Fibroblast of mammary gland (primary cell): ENCODE measurements at places on chromosomes 3 and 15.

DNA sequence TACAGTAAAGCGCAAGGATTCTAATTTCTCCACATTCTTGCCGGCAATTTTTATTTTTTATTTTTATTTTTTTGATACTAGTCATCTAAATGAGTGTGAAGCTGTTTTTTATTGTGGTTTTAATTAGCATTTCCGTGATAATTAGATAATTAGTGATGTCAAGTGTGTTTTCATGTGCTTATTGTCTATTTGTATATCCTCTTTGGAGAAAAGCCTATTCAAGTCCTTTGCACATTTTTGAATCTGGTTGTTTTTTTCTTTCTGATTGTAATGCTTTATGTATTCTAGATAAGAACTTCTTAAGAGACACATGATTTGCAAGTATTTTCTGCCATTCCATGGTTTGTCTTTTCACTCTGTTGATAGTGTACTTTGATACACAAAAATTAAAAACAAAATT is 16.1 kb downstream of the CTDSPL2 start:
- no peak for DNase-seq

DNA sequence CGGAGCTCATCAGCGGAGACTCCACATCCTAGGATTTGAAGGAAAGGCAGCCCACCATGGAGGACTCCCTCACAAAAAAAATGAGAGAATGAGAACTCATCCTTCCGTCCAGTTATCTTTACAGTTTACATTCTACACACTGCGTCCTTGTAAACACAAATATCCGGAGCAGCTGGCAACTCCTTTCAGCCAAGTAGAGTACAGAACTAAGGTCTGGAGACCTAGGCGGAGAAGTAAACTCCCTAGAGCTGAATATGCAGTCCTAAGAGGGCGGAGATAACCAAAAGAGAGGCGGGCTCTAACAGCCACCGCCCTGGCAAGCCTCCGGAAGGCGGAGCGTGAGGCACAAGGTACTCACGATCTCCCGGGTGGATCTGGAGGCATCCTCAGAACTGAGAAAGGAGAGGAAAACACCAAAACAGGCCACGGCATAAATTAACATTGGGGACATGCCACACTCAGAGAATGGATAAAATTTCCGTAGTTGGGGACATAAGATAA is 924 bp upstream of the SIN3A start:
- peak; percentile 76 for DNase-seq

DNA sequence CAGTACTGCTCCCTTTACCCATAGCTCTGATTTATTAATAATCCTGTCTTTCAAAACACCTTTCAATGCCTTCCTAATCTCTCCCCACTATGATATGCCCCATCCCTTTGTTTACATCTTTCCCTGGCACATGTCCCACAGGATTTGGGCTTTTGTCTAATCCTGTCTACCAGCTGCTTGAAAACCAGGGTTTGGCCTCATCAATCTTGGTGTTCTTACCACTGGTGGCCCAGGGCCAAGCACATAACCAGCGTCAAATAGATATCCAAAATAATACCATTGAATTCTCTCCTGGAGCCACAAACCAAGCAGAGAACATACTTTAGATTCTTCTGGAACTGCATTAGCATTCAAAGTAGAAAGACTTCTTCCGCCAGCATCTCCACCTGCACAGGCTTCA is 104.8 kb upstream of the PPP2R3A start:
- DNase-seq = no peak

GRCh38 chr15:40253167-40253790 is 14.4 kb downstream of the PAK6 start:
- no peak for DNase-seq

DNA sequence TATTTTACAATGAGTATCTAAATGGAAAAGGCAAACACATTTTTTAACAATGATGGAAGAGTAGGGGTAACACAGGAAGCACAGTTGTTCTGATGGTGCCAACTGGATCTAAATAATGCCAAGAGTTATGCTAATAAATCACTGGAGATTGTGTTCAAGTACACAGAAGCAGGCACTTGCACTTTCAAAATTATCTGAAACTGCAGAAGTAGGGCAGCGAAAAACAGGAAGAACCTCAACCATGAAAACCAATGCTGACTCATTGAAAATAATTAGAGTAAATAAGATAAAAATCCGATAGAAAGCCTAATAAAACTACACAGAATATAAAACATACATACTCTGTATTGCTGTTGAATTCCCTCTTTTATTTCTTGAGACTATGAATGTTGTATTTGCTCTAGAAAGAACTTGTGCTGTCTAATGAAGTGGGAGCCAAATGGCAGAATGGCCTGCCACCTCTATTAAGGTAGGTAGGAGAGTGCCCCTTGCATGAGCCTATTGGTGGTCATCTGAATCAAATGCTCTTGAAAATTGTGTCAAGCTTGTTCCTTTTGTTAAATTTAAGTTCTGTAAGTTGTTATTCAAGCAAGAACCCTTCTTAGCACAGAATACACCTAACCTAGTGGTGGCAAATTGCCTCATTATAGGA is 93.7 kb downstream of the ABI3BP start:
- peak; percentile 31 for DNase-seq

- peak; percentile 92 for DNase-seq
Observed at GRCh38 chr3:15635121-15635661, 33.6 kb downstream of the BTD start.

GRCh38 chr3:196650740-196651311 is 11.3 kb downstream of the NRROS start:
- peak; percentile 98 for DNase-seq

DNA sequence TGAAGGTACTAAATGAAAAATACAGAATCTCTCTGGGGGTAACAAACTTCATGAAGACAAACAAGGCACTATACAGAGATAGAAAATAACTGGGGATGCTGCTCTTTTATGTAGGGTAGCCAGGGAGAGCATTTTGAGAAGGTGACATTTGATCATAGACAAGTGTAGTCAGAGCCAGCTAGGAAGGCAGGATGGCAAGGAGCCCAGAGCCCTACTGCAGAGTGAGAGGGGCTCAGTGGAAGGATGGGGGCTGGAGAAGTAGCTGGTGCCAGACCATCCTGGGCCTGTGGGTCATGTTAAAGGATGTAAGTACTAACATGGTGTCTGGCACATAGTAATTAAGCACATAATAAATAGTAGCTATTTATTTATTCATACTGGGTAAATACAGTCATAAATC is 133.6 kb downstream of the MEIS2 start:
- DNase-seq = no peak

DNA sequence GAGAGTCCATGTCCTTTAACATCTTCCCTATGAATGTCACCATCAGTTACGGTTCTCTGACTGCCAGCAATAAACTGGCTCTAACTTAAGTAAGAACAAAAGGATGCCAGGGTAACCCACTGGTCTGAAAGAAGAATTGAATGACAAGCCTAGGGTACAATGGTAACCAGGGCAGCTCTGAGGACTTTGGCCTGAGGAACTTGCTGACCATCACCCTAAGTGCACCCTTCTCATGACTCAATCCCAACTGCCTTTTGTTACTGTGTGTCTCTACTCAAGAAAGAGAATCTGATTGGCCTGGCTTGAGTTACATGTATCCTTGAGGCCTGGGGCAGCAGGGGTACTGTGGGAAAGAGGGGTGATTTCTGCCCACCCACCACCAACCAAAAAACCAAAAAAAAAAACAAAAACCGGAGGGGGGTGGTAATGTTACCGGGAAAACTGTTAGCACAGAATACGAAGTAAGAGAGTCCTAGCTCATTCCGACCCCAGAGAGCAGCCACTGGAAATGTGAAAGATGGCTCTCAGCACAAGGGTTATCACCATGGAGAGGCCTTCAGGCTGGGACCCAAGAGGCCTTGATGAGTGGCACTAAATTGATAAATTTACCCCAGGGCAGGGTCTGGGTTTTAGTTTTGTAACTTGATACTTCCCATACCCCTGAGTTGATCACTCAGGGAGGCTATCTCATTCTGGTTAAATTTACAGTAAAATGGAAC is 9.3 kb upstream of the SLC28A1 start:
- DNase-seq = no peak

DNA sequence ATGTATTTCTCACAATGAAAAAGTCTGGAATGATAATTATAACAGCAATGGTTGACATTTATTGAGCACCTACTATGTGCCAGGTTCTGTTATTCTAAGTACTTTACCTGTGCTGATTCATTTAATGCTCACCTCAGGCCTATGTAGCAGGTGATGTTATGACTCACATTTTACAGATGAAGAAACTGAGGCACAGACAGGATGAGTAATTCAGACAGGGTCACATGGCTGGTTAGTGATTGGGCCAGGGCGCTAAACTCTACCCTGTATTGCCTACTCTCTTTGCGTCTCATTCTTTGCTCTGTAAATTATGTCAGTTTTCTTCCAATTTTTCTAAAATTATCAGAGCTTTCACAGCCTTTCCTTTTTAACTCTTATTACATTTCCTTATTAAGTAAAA is 98.3 kb downstream of the PIK3R4 start:
- DNase-seq = no peak

- DNase-seq = no peak
Observed at GRCh38 chr3:48344867-48345507, 11.5 kb upstream of the SPINK8 start.

DNA sequence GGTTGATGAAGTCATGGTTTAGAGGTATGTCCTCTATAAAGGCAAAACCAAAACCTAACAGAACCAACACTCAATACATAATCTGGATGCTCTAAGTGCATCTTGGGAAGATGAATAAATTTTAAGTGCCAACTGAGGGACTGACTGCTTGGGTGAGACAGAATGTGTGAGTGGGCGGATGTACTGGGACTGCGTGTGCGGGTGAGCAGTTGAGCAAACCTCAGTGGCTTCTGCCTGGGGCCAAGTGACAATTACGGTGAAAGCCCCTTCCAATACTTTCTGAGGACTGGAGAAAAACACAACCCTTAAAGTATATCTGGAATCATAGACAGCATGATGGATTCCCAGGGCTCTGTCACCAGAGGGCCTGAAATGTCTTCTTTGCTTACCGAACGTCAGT is 80.1 kb upstream of the FEZF2 start:
- no peak for DNase-seq

- no peak for DNase-seq
Observed at GRCh38 chr15:69613182-69613581, 160.6 kb downstream of the RPLP1 start.

GRCh38 chr3:5568451-5568850 is 380.9 kb downstream of the EDEM1 start:
- DNase-seq = no peak

DNA sequence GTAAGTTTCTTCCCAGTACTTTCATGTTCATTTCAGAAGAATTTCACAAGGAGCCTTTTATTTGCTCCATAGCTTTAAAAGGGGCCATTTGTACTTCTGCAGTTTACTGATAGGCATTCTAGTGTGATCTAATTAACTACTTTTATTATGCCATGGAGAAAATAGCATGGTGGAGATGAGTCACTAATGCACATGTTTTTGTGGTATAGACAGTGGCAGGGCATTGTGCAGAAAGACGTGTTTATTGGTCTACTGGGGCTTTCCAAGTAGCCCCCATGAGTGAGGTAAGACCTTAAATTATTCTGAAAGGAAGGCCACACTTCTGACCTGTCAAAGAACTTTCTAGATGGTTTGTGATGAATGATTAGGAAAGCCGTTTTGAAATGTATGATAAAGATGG is 810.0 kb upstream of the NR2F2 start:
- peak; percentile 9 for DNase-seq

DNA sequence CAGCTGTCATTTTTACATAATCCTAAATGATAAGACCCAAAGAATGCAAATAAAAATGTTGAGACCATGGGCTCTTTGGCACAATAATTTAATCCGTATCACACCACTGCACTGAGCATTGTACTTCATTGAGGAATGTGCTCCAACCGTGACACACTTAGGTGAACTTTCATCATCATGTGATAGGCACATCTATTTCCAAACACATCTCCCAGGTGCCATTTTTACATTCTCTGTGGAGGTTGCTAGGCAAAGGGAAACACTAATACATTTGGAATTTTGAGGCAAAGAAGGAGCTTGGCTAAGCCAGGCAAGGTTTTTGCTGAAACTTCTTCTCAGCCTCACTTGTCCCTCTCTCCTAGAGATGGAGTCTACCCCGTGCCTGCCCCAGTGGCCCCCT is 68.7 kb downstream of the LRTM1 start:
- DNase-seq = peak; percentile 61

DNA sequence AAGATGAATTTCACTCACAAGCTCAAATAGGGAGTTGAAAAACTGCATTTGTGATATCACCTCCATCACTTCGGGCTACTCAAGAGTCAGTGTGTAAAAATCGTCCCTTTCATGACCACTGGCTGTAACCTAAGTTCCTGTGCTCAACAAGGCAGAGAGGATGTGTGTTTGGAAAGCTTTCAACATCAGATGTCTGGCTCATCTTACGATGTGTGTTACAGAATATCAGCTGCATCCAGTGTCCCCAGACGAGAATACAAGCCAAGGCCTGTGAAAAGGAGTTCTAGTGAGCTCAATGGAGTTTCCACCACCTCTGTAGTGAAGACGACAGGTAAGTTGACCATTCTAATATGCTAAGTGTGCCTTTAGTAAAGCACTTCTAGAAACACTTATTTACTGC is 65.5 kb upstream of the ADAMTSL3 start:
- DNase-seq = no peak

- DNase-seq = no peak
Observed at GRCh38 chr3:4935347-4935746, 43.9 kb upstream of the BHLHE40 start.

- DNase-seq = no peak
Observed at GRCh38 chr3:185940951-185941350, 3.1 kb upstream of the TRA2B start.

DNA sequence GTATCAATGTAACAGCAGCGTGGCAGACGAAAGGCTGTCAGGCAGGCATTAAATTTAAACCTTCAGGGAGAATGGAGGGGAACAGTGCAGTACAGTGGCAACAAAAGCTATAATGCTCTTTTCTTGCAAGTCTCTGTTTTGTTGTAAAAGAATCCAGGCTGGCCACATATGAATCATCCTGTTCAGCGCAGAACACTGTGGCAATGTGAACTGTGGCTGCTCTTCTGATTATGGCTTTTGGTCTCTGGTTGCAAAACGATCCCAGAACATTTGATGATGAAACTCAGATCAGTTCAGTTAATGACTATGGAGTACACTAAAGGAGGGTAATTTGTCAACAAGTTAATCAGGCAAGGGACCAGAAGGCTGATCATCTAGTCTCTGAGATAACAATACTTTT is 219.7 kb upstream of the SGO1 start:
- DNase-seq = peak; percentile 90

DNA sequence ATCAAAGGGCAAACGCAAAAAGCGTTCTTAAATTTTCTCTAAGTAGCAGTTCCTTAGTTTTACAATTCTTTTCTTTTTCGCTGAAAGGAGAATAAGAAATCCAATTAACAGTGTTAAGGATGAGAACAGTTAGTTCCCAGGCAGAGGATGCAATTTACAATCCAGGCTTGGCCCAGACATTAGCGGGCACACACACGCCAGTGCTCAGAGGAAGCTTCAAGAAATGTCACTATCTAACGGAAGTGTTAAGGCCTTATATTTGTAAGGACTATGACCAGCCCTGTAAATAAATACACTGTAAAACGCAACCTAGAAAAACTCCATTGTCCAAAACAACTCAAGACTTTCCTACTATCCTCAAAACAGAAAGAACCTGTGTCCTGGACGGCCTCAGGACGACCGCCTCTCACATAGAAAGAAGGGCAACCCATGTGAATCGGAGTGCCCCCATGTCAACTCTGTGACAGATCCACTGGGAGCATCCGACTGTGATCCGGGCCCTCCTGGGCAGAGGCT is 1.3 kb downstream of the ACAP2 start:
- DNase-seq = no peak

- DNase-seq = no peak
Observed at GRCh38 chr3:152335273-152335672, 66.5 kb downstream of the MBNL1 start.
